ENCODE measurements at places on chromosomes 1 and 21.
A peak's percentile ranks its signal among the peaks of the same experiment; 100 is the strongest.

DNA sequence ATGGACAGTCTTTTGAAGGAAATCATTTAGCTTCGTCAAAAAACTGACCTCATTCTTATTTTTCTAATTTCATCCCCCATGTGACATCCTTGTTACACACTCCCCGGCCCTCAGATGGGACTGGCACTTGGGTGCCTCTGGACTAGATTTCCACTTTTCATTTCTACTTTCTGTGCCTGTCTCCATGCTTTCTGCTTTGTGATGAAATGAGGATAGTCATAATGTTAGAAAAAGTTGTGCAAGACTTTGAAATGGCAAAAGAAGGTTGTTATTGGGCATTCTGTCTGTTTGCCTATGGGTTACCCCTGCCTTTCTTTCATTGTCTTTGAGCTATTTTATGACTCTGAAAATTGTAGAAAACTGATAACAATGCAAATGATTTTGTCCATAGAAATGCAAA lies 54.9 kb downstream of the MDM4 start:
- peak; percentile 24 for DNase-seq

GRCh38 chr1:188463919-188464318 lies 1635.2 kb downstream of the PLA2G4A start:
- DNase-seq: no peak

- DNase-seq: no peak
Observed at GRCh38 chr1:175687622-175688415, 55.6 kb downstream of the TNR start.

GRCh38 chr1:222547260-222547614 lies 667 bp downstream of the HHIPL2 start:
- no peak for DNase-seq

- DNase-seq: no peak
Observed at GRCh38 chr1:58585166-58585565, 8.1 kb upstream of the TACSTD2 start.

DNA sequence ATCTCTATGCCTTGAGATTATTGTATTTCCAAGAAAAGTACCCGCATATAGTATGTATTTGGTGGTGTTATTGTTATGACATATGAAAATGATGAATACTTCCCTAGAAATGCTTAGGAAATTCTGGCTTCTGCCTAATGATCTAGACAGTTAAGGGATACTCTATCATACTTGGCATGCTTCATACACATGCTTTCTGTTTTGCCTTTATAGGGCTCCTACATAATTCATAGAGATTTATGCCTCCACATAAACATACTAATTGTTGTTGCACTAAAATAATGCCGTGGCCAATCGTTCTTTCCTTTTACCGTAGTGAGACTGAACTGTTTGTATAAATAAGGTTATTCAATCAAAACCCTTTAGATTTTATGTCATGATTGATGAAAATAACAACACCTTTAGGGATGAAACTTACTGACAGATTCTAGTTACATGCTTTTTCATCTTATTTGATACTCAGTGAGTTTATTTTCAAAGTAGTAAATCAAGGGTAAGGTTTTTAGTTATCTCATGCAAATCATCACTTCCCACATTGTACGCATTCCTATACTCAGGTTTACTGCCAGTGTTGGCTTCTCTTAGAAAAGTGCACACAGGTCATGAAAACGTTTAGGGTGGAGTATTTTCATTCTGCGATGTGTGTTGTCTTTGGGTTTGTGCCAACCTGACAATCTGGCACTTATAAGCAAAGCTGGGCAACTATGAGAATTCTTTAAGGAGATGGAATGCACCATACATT lies 40.5 kb upstream of the SCYL3 start:
- DNase-seq: no peak

- DNase-seq: no peak
Observed at GRCh38 chr1:161131523-161132409, 701 bp downstream of the DEDD start.

DNA sequence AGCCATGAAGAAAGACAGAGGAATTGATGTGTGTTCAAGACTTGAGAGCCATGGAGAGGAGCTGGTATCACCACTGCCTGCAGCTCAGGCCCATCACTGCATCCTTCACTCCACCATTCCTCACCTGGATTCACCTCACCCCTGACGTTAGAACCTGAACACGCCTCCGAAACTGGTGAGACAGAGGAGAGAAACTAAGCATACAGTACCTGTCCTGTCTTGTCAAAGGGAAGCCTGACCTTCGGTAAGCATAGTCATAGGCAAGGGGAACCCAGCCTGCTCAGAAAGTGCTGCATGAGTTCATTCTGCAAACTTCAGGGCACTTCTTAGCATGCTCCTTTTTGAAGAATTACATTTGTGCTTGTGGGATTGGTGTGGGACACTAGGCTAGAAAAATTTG lies 425.8 kb downstream of the DSCAM start:
- DNase-seq: no peak

- DNase-seq: no peak
Observed at GRCh38 chr21:32381571-32381970, 11.2 kb downstream of the URB1 start.

- no peak for DNase-seq
Observed at GRCh38 chr1:224338150-224338838, 8.3 kb upstream of the NVL start.

DNA sequence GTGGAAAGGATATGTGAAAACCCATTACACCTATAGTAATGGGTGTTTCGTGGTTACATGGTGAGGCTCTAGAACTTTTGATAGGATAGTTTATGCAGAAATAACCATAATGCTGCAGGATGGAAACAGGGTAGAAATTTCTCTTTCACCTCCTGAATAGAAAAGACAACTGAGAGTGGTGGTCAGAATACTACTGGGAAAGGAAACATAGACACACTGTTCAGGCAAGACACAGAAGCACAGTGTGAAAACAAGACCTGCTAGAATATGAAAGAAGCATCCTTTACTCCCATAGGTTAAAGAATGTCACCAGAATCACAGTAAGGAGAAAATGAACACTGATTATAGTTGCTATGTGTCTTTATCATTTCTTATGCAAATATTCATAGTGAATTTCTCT lies 496.6 kb downstream of the DPYD start:
- no peak for DNase-seq

DNA sequence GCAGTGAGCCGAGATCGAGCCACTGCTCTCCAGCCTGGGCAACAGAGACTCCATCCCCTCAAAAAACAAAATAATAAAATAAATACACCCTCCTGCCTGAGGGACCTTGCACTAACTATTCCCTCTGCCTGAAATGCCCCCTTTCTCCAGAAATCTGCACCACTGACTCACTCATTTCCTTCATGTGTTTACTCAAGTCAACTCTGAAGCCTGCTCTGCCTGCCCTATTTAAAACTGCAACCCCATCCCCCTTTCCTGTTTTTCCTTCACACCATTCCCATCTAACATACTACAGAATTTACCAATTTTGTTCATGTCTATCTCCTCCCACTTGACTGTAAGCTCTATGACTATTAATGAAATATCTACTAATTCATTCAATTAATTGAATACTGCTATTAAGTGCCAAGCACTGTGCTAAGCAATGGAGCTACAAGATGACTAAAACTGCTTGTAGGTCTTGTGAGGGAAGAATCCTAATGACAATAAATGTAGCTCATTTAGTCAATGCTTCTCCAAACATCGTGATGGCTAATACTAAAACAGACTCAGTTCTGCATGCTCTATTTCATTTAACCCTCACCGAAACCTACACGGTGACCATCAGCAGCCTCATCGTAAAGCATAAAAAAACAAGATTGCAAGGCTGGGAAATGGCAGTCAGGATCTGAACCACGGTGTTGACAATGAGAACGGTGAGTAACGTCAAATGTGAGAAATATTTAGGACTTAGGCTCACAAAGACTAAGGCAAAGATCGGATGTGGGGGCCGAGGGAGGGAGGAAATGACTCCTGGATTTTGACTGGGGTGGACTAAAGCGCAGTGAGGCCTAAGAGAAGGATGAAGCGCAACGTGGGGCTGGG lies 749 bp upstream of the TMEM39B start:
- DNase-seq: no peak

DNA sequence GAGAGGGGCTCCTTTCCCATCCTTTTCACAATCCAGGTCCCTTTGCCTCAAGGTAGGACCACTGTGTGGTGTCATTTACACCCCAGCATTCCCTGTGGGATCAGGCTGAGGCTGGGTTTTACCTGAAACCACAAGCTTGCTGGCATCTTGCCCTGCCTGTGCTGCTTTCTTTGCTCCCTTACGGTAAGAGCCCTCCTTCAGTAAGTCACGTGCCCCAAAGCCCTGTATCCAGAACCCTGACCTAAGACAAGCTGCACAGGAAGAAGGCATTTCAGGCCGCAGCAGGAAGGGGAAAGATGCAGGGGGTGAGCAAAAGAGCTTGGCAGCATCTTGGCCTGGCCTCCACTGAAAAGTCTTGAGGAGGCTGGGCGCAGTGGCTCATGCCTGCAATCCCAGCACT lies 58.4 kb downstream of the KLHDC7A start:
- no peak for DNase-seq

GRCh38 chr1:41902159-41902577 lies 16.6 kb downstream of the HIVEP3 start:
- DNase-seq: no peak

DNA sequence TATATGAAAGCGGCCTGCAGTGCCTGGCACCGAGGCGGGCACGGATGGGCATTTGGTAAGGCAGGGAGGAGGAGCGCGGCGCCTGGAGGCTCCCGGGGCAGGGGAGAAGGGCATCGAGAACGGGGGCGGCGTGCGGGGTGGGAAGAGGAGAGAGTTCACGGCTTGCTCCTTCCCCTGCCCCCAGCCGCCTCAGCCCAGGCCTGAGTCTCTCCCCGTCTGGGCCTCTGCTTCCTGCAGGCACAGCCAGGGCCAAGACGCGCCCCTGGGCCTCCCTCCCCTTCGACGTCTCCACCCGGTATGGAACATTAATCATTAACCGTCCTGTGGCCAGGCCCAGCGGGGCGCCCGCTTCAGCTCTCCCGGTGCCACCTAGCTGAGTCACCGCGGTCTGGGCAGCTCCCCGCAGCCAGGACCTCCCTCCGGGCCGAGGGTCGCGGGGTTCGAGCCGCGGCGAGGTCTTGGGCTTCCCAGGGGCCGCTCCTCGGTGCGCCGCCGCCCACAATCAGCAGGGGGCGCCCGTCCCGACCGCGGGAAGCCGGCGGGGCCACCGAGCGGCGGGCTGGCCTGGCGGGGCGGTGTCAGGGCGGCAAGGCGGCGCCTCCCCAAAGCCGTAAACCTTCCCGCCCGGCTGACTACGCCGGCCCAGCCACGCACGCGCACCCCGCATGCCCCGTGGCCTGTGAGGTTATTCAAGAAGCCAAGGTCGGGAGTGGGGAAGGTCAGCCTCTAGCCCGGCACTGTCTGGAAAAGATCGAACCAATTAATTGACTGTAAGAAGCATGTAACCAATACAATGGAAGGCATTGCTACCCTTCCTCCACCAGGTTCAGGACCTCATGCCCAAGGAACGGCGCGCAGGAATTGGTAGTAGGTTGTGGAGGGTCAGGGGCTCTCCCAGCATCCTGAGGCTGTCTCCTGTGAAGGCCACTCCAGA lies 23.4 kb upstream of the RD3 start:
- DNase-seq: peak; percentile 94

- no peak for DNase-seq
Observed at GRCh38 chr1:234206651-234207284, 166.5 kb upstream of the COA6 start.

DNA sequence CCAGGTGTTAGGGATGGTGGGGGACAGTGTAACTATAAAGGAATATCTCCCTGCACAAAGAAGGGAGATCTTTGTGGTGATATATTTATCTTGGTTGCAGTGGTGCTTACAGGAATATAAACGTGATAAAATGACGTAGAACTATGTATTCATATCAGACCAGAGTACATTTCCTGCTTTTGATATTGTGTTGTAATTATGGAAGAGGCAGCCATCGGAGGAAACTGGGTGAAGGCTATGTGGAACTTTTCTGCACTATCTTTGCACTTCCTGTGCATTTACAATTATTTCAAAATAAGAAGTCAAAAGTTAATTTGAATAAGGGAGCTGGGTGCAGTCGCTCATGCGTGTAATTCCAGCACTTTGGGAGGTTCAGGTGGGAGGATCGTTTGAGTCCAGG lies 37.6 kb downstream of the NDUFS5 start:
- DNase-seq: peak; percentile 44

DNA sequence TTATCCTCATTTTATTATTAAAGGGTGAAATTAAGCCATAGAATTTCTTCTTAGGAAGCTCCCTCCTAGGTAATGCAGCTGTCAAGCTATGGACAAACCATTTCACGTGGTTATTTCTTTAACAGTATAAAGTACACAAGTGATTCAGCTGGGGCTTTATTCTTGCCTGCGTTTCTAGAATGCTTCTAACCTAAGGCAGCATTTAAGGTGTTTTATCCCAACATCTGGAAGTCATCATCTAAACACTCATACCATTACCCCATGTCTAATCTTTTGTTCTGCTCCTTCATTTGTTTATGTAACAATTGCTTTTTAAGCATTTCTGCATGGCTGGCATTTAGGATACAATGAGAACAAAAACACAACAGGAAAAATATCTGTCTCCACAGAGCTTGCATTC lies 829.2 kb upstream of the ADAMTS5 start:
- no peak for DNase-seq

Data from suppressor macrophage (primary cell).